ENCODE measurements at places on chromosomes 2 and 18.

- DNase-seq = no peak
Measured at GRCh38 chr2:133657591-133657990, 89.3 kb upstream of the NCKAP5 start.

DNA sequence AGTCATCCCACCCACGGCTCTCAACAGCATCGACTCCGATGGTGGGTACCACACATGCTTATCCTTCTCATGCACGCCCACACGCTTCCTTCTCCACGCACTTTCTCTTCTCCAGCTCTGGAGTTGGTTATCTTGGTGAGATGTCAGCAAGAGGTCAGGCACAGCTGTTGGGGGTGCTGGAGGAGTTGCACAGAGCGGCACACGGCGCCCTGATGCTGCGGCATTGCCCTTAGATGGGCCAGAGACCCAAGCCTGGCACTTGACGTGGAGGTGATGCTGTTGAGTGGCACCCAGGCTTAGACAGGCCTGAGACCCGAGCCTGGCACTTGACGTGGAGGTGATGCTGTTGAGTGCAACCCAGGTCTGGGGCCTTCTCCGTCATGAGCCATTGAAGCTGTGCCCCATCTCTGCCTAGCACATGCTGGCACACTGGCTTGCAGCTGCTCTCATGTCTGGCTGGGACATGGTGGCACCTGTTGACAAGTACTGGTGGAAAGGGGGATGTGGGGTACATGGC is 83.2 kb downstream of the DGKD start:
- DNase-seq = no peak

- DNase-seq = no peak
Measured at GRCh38 chr2:194946826-194947225, 710.2 kb upstream of the SLC39A10 start.

DNA sequence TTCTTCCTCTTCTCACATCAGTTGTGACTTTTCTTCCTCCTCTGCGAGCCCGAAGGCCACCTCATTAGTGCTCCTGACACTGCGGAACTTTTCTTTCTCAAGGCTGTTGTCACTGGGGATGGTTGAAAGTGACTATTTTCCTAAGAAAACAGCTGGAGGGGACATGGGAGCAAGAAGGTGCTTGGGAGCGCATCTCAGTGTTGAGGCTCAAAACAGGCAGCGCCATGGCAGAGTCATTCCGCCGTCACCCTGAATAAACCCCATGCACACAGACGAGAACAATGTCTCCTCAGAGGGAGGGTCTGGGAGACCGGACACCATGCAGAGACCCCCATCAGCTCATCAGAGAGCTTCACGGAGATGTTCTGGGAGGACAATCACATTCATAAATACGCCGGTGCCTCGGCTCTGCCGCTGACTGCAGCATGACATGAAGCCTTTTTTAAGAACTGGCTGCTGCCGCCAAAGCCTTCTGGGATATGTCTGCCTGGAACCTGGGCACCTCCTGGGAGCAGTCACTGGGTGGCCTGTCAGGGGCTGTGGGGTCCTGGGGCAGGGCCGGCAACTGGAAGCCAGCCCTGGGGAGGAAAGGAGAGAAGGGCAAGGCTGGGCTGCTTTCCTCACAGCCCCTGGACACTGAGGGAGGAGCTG is 19.2 kb downstream of the ATOH8 start:
- no peak for DNase-seq

DNA sequence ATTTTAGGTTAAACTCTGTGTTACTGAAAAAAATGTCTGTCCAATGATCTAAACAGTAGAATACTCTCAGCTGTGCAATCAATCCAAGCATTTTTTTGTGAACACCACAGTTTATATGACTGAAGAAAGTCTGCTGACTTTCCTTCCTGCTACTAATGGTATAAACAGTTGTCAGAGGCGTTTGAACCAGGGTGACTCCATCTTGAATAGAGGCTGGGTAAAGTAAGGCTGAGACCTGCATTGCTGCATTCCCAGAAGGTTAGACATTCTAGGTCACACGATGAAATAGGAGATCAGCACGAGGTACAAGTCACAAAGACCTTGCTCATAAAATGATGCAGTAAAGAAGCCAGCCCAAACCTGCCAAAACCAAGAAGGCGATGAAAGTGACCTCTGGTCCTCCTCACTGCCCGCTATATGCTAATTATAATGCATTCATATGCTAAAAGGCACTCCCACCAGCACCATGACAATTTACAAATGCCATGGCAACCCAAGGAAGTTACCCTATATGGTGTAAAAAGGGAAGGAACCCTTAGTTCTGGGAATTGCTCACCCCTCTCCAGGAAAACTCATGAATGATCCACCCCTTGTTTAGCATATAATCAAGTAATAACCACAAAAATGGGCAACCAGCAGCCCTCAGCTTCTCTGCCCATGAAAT is 31.3 kb downstream of the POU3F3 start:
- no peak for DNase-seq

DNA sequence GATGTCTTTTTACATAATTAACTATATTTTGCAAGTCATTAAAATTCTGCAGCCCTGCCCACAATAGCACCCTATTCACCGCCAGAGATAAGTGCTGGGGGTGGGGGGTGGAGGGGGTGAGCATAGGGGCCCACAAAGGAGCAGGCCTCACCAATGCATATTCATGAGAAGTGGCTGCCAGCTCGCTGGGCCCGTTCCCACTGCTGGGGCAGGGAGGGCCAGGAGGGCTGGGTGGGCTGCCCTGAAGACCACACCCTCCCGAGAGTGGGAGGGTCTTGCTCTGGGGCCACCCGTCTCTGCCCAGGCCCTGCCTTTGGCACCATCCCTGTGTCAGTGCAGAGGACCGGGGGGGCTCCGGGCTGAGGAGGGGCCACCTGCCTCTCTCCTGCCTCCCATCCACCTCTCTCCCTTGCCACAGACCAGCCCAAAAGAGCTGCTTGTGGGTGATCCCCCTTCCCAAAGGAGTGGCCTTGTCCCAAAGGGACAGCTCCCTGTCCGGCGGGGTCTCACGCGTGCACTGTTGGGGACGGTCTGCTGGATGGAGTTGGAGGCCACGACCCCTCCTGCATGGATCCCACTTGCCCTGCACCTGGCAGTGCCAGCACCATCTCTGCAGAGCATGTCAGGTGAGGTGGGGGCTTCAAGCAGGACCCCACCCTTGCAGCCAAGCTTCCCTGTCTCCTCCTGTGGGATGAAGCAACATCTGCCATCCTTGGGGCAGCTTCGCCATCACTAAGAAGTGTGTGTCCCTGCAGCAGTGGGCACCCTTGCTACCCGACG is 138.8 kb upstream of the GPC1 start:
- no peak for DNase-seq

- DNase-seq = no peak
Measured at GRCh38 chr2:156350374-156351142, 18.0 kb upstream of the NR4A2 start.

DNA sequence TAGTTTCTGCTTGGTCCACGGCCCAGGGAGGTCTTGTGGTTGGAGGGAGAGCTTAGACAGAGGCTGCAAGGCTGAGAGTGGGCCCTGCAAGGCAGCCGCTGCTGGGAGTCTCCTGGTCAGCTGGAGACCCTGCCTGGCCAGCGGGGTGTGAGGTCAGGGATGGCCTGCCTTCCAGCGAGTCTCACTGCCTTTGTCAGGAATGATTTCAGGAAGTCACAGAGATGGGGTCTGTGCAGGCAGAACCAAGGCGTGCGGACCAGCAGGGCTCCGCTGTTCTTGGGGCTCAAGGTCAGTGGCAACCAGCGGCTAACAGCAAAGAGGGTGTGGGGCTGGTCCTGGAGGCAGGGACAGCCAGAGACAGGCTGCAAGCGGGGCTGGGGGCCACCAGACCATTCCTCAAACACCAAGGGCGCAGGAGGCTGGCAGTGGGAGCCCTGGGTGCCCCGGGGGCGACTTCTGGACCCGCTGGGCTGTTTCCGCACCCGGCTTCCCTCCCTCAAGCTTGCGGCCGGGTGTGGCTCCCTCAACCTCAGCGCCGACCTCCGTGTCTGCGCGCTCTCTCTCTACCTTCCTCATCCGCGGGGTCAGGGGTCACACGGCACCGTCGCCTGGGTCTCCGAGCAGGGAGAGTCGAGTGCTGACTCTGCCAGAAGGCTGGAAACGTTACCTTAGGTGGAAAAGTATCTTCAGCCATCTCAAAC is 124.5 kb upstream of the CTDP1 start:
- no peak for DNase-seq

- DNase-seq = no peak
Measured at GRCh38 chr2:230942371-230942770, 17.3 kb upstream of the GPR55 start.

DNA sequence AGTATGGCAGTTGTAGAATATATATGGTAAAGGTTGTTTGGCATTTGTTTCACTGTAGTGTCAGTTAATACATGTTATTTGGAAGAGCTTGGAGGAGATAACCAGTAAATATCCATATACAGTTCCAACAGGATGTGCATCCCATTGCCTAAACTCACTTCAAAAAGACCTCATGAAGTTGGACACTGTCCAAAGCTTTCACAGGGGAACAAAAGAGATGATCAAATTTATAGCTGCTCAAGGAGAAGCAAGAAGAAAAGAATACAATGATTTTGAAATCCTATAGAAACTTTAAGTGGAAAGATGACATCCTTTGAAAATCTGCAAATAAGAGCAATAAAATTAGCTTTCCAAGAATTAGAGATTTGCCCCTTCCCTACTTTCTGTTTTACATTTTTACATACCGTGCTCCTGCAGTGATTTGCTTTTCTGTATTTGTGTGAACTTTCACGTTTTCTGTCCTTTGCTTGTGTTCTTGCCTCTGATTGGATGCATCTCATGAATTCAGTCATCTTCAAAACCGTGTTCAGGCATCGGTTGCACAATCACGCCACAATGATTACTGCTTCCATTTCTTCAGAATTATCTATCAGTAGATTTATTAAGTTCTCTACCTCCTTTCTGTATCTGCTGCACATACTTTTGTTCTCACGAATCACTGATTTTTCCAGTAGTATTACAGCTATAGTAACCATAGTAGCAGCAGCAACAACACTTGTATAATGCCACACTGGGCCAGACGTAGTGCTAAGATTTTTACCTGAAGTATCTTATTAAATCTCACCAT is 83.8 kb downstream of the PARD3B start:
- DNase-seq = no peak

- no peak for DNase-seq
Measured at GRCh38 chr2:176817061-176817565, 395.5 kb upstream of the HNRNPA3 start.

DNA sequence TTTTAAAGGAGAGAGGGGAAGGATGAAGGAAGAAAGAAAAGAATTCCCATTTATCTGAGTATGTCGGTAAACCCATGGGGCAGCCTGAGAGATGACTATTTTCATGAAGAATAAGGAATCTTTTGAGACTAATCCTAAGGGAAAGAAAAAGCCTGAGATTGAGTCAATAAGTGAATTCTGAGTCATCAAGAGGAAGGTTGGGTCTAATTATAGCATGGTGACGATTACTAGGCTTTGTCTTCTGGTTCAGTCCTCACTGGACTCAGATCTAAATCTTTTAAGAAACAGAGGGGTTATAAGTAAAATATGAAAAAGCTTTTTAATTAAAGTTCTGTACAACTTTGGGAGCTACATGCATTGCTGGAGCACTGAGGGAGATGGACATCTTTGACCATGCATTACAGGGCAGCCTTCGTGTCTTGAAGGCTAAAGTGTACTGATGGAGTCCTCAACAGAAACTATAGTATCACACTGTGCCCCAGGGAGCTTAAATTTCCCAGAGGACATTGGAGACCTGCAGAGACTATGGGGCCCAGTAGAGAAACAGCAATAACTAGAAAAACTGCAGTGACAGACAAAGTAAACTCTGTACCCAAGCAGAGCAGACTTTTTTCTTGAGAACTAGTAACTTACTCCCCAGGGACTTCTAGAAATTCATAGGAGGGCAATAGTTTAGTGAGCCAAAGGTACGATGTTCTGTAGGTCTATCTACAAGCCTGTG is 260.9 kb downstream of the RAD51AP2 start:
- DNase-seq = no peak

- DNase-seq = no peak
Measured at GRCh38 chr2:241743620-241744019, 9.2 kb downstream of the D2HGDH start.

DNA sequence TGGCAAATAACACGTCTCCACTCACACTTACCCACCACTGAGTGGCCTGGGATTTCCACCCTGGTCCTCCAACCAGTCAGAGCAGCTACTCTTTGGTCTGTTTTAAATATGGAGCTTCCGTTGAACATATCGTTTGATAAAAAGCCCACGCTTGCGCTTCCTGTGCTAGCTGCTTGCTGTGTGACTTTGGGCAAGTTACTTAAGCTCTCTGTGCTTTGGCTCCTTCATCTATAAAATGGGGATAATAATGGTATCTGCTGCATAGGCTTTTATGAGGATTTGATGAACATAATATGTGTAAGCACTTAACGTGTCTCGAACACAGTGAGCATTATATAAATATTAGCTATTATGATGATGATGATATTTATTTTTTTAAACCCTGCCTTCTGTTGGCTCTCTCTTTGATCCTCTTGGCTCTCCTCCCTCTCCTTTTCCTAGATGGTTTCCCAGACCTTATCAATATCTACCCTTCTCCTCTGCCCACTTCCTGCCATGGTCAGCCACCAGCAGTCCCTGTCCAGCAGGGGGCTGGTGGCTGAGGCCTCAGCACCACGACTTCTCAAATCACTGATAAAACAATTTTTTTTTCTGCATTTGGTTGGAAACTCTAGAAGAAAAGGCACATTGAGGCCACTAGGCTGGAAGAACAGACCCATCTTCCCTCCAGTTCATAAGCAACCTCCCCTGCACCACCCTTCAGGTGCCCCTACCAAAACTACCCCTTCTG is 191.9 kb downstream of the LOXHD1 start:
- DNase-seq = no peak

DNA sequence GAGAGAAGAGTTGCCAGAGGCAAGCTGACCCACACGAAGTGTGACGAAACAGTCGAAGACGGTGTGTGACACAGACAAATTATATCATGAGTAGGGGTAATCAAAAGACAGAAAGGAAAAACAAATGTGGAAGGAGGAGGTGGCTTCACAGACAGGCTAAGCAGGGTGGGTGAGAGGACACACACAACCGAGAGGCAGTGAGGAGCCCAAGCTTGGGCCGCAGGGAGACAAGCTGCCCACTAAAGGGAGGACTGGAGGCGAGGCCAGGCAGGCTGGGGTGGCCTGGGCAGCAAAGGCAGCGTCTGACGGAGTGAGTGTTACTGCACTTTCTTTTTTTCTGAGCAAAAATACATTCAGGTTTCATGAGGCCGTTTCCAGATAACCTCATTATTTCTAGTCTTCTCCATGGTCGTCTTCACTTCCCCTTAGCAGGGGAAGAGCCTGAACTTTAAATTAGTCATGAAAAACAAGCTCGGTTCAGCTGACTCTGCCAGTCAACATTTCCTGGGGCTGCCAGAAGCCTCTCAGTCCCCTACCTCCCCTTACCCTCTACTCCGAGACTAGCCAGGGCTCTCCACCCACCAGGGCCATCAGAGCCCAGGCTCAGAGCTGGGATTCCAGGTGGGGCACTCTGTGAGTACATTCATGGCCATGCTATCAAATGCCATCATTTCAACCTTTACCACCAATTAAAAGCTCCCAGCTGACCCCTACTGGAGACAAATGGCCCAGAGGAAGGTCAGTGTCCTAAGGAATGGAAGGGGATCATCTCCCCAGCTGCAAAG is 13.8 kb upstream of the ZFP36L2 start:
- DNase-seq = no peak

Data from stimulated activated CD8-positive, alpha-beta memory T cell treated with anti-CD3 and anti-CD28 coated beads, Interleukin-7, amount 100 ng/mL, for 1 hour (primary cell).